ENCODE measurements at places on chromosomes 5 and 9.

- DNase-seq: no peak
These were observed 91.6 kb upstream of the TAF11L2 start for GRCh38 chr5:17406423-17406838.

DNA sequence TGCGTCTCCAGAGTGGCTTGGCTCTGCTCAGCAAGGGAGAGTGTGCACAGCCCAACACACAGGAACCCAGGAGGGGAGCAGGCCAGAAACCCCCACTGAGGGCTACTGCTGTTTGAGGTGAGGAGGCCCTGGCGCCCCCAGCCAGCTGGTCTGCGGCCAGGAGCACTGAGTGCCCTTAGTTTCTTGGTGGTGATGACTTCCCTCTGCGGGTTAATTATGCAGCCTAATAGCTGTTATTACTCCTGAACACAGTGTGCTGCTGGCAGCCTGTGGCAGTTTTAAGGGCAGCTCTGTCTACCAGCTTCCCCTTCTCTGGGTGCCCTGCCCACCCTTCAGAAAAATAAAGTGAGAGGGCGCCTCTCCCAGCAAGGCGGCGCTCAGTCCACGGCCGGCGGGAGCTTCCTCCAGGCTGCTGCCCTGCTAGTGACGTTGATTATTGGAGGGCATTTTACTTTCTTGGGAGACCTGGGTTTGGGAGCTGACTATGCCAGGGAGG lies 19.2 kb downstream of the GADD45G start:
- no peak for DNase-seq

DNA sequence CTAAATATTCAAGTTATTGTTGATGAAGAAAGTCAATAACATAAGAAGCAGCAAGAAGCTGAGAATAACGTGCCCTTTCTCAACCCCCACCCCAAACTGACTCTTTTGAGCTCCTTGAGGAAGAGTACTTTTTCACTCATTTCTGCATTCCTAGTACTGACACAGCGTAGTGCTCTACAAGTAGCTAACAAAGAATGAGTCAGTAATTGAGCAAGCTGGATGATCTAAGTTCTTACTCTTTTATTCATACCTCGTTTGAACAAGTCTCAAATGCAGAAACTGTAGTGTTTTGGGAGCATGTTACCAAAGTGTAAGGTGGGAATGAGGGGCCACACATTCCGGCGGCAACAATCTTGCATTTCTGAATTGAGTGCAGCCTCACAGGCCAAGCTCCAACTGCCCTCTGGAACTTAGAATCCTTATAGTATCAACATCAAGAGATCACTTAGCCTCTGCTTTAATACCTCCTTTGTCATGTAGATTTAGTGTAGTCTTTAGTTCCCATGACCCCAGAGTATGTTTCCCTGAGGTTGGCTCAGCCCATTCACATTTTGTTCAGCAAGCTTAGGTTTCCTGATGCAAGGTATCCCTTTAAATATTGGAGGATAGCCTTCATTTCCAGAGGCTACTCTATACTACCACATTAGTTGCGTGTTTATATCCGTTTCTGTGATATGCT lies 152.0 kb downstream of the PRR16 start:
- DNase-seq: no peak

DNA sequence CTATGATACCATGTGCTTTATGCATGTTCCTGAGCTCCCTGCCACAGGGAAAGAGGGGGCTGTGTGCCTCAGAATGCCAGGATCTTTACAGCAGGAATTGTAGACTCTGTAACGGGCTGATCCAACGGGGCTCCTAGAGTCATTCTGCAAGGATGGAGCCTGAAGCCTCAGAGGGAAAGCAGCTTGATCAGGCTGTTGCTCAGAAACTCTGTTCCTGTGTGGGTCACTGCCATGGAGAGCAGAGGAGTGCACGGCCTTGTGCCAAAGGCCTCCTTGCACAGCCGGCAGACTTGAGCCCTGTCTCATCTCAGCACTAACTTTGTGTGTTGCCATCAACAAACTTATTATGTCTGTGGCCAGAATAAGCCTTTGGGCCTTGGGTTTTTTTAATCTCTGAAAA lies 51.8 kb downstream of the AMBP start:
- DNase-seq: no peak

GRCh38 chr5:102711525-102712385 lies 43.4 kb upstream of the PAM start:
- no peak for DNase-seq

- DNase-seq: no peak
These were observed 333.6 kb downstream of the CSNK1G3 start for GRCh38 chr5:123845356-123846100.

DNA sequence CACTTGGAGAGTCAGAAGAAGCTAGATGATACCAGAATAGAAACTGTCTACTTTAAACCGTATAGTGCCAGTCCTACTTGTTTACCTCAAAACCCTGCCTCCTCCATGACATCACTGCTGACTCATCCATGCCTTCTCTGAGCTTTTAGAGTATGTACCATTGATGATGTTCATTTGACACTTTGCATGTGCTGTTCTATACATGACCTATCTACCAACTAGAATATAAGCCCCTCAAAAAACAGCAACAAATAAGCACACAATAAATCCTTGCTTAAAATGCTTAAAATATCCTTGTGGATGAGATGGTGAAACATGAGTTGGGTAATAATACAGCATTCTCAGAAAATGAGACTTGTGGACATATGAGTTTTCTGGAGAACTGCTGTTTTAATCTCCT lies 2.6 kb downstream of the CTNNAL1 start:
- DNase-seq: no peak

Measured in stimulated activated CD8-positive, alpha-beta memory T cell treated with anti-CD3 and anti-CD28 coated beads, Interleukin-4, amount 100 ng/mL, for 1 hour (primary cell).